ENCODE measurements at places on chromosomes 5 and 9. TPM values are rescaled to one million over a fixed set of nuclear protein-coding genes. Genes with fewer than 3 reads are reported as not detected.
A peak's percentile ranks its signal among the peaks of the same experiment; 100 is the strongest.

DRD1 gene
- not detected for total RNA-seq

GRCh38 chr5:142844866-142845265 lies 74.7 kb downstream of the ARHGAP26 start:
- no peak for DNase-seq

DNA sequence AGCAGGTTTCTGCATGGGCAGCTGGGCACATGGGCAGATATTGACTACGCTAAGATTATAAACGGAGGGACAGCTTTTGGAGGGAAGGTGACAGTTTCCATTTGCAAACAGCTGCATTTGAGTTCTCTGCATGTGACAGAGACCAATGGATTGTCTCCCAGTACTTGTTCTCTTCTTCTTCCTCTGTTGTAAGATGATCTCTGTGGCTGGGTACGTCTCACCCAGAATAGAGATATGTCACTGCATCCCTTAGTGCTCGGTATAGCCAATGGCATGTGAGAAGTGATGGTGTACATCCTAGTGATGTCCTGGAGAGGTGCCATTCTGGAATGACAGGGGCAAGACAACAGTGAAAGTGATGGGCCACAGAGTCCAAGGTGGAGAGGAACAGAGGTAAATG lies 171.3 kb downstream of the CFAP90 start:
- no peak for DNase-seq

GRCh38 chr5:133817456-133817855 lies 151.0 kb downstream of the C5orf15 start:
- DNase-seq = no peak

- peak; percentile 76 for DNase-seq
Measured at GRCh38 chr9:90915693-90916092, 114.1 kb downstream of the SYK start.

DNA sequence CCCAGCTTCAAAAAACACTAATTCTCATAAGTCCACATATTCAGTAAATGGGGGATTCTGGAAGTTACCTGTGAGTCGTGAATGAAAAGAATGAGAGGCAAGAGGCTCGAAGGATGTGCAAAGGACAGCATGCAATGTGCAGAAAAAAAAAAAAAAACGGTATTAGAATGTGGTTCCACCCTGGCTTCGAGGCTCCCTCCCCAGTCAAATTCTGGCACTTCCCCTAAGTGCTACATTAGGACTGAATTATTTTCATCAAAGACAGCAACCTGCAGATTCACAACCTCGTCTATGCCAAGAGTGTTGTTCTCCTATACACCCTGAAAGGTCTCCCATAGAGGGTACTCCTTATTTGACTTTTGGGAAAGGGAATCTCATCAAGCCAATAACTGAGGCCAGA lies 16.5 kb downstream of the CAPSL start:
- DNase-seq = peak; percentile 74

- no peak for DNase-seq
Measured at GRCh38 chr5:142654578-142655058, 31.3 kb downstream of the FGF1 start.

DNA sequence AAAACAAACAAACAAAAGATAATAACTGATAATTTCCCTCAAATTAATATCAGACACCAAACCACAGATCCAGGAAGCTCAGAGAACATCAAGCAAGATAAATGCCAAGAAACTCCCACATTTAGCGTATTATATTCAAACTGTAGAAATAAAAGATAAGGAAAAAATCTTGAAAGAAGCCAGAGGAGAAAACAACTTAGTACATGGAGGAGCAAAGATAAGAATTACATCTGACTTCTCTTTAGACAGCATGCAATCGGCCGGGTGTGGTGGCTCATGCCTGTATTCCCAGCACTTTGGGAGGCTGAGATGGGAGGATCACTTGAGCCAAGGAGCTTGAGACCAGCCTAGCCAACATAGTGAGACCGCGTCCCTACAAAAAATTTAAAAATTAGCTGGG lies 17.2 kb upstream of the MLANA start:
- no peak for DNase-seq

SELENOP gene
- not detected for total RNA-seq

- DNase-seq = peak; percentile 4
Measured at GRCh38 chr5:122896598-122897282, 51.3 kb downstream of the SNX24 start.

DNA sequence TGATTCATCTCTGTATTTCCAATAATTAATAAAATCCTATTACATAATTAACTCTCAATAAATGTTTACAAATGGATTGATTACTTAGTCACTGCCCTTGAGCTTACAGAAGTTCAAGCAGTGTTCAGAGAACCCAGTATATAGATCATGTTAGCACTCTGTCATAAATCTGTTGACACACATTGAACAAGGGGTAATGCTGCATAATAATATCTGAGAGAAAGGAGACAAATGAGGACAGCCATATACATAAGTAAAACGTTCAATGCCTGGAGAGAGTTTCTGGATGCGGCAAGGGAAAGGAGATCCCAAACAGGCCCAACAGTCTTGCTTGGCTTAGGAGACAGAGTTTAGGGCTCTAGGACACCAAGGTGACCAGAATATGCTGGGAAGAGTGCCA lies 270.2 kb downstream of the FBXL17 start:
- DNase-seq = no peak

CDKN2B gene
- 3.7 TPM for total RNA-seq

GRCh38 chr9:84177407-84177806 lies 163.2 kb downstream of the SLC28A3 start:
- DNase-seq = no peak

DNA sequence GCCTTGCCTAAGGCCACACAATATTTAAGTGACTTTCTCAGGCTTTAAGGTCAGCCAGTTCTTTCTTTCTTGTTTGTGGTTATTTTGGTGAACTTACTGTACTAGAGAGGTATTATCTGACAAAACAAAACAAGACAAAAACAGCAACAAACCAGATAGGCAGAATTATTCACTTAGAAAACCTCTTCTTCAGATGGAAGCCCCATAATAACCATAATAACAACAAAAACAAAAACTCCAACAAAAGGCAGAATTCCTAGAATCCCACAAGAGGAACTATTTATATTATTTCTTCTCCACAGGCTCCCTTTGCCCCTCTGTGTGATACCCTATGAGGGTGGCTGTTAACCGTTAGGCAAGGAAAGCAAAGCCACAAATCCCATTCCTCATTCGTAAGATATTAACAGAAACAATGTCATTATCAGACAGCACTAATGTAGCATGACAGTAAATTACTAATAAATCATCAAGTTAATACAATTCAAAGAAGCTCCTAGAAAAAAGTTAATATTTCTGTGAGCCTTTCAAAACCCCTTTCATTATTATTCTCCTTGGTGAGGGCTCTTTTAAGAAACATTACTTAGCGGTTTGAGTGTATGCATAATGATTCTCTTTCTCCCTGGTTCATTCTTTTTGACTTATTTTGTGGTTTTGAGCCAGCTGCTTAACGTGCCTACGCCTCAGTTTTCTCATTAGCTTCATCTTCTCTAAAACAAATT lies 274.9 kb downstream of the EFNA5 start:
- DNase-seq = no peak

SLC36A3 gene
- not detected for total RNA-seq

DNA sequence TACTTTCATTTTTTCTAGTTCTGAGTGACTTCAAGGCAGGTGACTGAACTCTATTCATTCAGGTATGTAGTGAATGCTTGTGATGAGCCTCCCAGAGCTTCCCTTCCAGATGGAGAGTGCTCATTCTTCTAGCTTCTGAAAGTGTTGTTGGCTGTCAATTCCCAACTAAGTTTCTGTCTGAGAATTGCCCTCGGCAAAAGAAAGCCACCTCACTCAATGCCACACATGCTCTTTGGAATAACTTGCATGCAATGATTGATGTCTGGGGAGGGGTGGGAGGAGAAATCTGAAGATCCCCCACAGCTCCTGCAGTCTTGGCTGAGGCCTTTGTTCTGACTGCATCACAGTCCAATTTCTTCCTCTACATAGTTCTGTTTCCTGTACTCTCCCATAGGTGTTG lies 123.1 kb upstream of the C6 start:
- no peak for DNase-seq

DNA sequence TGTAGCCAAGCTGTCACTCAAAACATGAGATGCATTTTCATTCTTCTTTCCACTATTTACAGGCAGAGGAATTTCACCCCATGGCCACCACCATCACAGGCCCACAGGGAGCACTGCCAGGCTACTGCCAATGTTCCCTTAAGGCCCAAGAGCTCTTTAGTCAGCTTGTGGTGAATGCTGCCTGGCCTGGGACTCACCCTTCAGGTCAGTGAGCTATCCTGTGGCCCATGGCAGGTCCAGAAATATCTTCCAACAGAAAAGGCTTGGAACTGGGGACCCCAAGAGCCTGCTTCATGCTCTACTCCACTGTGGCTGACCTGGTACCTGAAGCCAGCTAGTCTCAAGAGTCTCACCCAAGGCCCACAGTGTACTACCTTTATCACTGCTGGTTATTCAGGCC lies 1518.7 kb upstream of the CDH9 start:
- DNase-seq = no peak

- DNase-seq = no peak
Measured at GRCh38 chr5:150295172-150295634, 5.6 kb upstream of the CAMK2A start.

DNA sequence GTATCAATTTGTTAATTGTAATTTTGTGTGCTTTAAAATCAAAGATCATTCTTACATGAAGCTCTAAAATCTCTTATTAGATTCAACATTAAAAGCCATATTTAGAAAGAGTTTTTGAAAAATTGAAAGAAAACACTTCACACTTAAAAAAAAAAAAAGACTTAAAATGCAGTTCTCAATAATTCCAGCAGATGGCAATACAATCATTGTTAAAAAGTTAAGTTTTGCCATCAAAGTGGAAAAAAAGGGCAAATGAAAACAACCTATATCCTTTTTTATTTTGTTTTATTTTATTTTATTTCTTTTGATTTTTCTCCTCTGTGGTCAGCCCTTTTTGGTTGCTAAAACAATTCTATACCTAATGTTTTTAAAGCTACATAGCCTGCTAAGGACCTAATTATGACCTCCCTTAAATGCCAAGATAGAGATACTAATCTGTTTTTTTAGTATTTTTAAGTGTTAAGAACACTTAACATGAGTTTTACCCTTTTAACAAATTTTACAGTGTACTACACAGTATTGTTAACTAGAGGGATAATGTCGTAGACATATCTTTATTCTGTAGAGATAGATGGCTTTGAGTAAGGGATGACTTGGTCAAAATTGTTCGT lies 154.2 kb upstream of the DAB2 start:
- DNase-seq = peak; percentile 13

DNA sequence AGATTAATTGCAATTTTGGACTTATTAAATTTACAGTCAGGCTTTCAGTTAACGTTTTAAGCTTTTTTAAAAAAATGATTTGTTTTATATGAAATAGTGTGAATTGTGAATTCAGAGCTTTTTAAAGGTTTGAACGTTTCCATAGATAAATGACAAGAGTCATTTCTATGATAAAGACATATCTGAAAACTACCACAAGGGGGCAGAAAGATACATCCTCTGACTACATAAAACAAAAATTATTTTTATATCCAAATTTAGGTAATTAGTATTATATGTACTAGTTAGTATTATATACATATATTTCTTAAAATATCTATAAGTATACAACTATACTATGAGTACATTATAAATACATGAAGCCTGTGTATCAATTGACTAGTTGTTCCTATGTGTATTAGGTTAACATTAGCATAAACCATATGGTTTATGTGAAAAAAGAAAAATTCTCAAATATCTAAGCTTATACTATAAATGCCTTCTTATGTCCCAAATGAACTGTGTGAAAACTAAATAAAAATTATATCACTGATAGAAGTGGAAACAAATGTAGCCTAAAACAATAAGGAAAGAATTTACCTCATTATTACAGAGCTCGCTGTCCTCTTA lies 155.2 kb downstream of the MEF2C start:
- DNase-seq = peak; percentile 60

GRCh38 chr5:130278136-130278535 lies 373.9 kb downstream of the CHSY3 start:
- no peak for DNase-seq

DNA sequence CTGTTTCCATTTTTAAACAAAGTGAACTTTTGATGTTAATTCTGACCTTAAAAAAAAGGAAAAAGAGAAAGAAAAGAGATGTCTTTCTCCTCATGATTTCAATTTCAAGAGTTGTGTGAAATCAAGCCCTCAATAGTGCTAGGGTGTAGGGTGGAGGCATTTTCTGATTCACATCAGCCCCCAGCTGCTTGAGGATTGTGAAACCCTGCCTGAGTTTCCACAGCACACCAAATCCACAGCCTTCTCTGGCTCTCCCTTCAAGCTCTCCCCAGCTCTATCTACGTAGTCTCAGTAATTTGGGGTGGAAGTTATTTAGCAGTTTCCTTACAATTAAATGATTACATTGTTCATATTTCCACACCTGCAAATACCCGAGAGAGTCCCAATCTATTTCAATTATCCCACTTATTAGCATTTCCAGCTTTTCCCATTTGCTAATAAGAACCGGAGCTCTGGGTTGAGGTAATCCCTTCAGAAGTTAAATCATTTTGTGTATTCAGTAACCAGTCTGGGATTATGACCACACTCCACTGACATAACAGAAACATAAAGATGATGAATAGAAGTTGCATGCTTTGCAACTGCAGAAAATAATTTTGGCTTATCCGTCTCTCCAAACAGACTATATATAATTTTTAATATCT lies 54.9 kb downstream of the MTX3 start:
- DNase-seq = no peak

PCDHA7 gene
- total RNA-seq = not detected

DNA sequence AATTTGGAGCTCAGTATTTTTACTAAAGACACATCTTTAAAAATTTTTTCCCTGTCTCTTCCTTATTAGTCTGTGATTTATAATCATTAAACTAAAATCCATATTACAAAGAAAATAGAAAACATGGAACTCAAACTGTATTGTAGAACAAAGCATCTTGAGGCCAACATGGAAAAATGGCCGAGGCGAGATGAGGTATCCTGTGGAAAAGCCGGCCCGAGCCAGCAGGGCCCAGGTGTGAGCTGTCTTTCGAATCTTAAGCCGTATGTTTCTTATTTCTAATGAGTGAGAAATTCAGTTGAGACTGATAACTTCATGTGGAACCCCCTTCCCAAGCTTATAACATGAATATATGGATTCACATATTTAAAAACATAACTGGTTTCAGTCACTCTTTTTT lies 170.4 kb upstream of the OTULINL start:
- DNase-seq = no peak

BARHL1 gene
- total RNA-seq = not detected

DNA sequence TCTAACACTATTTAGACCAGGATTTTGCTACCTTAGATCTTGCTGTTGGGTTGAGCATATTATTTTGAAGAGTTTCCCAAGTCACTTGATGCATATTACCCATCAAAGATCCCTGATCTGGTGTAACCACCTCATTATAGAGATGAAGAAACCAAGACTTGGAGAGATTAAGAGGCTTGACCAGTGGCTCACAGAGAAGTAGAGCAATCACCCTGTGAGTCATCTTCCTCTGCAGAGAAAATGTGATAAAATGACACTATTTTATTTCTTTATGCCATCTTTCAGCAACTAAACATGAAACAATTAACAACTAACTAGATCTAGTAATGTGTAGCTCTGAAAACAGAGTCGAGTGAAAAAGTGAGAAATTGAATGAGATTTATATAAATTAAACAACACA lies 76.1 kb downstream of the KIF4B start:
- DNase-seq = no peak

IFNA2 gene
- not detected for total RNA-seq
